Hippocampal formation (tissue), 2 donors: ENCODE measurements at places on chromosomes 4 and X.

GRCh38 chr4:32207456-32207855, 1487.3 kb downstream of the PCDH7 start:
- no peak for DNase-seq

- DNase-seq, result no peak
These were observed 566 bp downstream of the LARP7 start for GRCh38 chr4:112637552-112637866.

DNA sequence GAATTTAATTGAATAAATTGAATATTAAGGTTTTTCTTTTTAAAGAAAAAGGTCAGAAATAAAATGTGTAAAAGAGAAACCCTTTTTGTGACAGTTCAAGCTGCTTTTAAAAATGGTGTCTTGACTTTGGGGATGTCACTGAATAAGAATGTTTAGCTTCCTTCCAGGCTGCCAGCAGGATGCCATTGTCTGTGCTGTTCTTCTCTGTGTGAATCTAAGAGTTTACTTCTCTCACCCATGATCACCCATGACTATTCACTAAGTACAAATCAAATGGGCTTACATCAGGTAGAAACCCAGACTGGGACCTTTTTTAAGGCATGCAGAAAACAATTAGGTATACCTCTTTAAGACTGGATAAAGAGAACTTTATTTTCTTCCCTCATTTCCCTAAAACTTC, 115.3 kb downstream of the DACH2 start:
- no peak for DNase-seq

GRCh38 chrX:16205840-16206239, 38.6 kb downstream of the MAGEB17 start:
- DNase-seq, result no peak

GRCh38 chr4:14095831-14096230, 468.3 kb upstream of the BOD1L1 start:
- no peak for DNase-seq

DNA sequence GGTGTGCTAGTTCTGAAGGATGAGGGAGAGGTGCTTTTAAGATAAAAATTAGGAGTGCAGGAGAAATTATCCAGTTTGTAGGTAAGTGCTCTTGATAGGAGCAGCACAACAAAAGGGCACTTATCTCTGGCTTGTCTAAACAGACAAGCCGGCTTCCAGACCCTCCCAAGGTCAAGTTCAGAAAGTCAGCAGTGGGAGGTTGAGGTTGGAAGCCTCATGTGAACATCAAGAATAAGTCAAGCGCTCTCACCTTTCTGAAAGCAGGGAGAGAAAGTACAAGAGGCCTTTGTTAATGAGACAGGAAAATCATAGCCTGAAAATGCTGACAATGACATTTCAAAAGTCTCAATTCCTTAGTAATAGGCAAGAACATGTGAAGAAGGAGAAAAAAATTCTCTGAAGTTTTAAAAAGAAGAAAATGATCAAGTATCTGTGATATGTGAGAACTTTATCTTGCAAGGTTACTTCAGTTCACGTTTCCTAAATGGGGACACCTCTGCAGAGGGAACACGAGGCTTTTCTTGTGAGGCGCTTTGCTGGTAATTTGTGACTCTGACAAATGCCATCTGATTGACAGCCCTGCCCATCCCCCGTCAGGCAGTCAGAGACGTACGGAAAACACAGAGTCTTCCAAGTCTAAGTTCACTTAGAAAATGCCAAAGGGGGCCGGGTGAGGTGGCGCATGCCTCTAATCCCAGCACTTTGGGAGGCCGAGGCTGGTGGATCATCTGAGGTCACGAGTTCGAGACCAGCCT, 62.2 kb downstream of the TIGD2 start:
- DNase-seq, result no peak

DNA sequence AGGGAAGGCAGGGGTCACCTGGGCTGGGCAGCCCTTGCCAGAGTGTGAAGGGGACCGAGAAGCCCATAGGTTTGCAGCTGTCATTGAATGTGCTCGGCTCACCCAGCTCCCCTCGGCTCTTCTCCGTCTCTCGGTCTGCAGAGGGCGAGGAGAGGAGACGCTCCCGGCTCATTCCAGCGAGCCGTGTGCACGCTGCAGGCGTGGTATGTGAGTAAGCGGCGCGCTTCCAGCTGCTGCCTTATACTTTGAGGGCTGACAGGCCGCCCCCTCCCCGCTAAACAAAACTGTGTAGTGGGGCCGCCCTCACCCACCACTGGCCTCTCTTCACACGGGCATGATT, 23.0 kb upstream of the BCORL1 start:
- no peak for DNase-seq

DNA sequence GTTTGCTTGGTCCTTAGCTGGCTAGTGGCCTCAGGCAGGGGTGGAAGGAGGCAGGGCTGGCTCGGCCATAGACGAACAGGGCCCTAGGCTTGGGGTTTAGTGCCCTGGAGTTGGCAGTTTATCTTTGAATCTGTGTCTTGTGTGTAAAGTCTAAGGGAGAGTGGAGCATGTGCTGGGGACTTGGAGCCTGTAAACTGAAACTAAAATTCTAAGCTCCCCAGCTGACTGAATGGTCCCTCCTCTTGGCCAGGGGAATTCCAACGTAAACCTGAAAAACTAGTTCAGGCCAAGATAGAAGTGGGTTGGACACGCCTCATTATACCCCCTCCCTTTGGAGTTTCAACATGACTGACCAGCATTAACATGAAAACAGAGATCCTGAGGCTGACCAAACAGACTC, 46.1 kb upstream of the GPR78 start:
- DNase-seq, result no peak

DNA sequence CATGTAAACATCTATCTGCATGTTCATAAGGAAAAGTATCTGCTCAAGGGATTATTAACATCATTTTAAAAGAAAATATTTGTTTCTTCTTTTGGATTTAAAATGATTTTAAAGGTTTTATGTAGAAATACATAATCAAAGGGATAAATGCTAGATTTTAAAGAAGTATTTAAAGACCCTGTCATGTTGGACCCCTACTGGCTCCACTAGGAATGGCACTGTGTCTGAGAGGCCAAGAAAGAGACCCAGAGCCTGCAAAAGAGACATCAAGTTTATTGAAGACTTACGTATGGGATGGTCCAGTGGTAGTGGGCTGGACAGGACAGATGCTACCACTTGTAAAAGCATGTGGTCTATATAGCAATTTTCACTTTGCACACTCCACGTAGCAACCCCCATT, 78.7 kb upstream of the PCDH18 start:
- no peak for DNase-seq

DNA sequence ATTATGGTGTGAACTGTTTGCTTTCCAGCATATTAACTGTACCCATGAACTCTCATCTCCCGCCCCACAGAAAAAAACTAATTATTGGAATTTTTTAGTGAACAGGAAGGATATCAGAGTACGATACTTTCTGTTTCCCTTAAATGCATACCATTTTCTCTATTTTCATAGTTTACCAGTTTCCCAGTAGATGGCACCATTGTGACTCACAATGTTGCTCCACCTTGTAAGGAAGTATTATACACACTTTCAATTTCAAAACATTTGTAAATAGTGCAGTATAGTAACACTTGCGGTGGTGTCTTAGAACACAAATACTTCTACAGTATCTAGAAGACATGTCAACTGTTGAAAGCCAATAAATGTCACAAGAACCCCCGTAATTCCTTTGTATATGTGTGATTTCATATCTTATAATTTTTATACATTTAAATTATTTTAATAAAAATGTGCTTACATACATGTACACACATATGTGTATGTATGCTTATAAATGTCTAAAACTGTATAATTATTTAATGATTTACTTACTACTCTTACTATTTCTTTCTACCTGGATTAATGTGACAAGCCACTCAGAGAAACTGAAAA, 167.3 kb downstream of the SLIT2 start:
- DNase-seq, result no peak

DNA sequence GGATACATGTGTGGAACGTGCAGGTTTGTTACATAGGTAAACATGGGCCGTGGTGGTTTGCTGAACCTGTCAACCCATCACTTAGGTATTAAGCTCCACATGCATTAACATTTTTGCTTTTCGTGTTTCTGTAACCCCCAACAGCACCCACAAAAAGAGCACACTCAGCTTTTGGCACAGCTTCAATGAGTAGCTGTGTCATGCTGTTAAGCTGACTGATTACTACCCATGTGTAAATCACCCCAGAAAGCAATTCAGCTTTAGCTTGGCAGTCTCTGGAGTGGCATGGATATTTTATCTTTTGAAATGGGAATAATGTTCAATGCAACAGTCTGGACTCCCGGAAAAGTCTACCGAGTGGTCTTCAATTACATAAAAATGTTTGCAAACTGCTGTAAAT, 734.3 kb downstream of the STIM2 start:
- no peak for DNase-seq

- no peak for DNase-seq
These were observed 59.8 kb downstream of the ACOX3 start for GRCh38 chr4:8380511-8381415.

DNA sequence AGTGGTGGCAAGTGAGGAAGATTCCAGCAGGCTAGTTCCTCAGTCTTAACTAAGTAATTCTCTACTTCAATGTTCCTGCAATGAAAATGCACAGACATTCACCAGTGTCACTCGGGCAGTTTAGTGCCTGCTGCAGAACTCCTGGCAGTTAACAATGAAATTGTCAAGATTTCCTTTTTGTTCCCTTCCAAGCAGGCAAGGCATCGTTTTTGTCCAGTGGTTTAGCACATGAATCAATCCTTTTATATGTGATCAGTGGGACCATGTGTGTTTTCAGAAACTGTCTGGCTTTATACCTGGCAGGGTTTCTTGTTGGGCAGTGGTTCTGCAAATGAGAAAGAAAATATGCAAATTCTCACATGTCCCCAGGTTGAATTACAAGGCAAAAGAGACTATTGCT, 122.2 kb downstream of the GBA3 start:
- no peak for DNase-seq

GRCh38 chr4:72063726-72064125, 31.9 kb downstream of the NPFFR2 start:
- no peak for DNase-seq

DNA sequence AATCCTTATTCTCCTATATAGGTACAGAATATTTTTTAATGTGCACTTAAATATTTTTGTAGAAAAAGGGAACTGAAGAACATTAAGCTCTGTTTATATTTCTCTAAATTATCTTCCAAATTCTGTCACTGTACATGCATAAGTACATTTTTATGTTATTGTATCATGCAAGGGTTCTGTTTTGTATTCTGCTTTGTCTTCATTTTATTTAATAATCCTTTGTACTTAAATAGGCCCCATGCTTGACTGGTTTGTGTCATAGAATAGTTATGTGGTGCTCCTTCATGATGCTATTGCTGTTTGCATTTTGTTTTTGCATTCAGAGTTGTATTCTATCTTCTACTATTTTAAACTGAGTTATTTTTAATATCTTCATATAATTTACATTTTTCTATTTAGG, 111.9 kb upstream of the EDNRA start:
- no peak for DNase-seq

DNA sequence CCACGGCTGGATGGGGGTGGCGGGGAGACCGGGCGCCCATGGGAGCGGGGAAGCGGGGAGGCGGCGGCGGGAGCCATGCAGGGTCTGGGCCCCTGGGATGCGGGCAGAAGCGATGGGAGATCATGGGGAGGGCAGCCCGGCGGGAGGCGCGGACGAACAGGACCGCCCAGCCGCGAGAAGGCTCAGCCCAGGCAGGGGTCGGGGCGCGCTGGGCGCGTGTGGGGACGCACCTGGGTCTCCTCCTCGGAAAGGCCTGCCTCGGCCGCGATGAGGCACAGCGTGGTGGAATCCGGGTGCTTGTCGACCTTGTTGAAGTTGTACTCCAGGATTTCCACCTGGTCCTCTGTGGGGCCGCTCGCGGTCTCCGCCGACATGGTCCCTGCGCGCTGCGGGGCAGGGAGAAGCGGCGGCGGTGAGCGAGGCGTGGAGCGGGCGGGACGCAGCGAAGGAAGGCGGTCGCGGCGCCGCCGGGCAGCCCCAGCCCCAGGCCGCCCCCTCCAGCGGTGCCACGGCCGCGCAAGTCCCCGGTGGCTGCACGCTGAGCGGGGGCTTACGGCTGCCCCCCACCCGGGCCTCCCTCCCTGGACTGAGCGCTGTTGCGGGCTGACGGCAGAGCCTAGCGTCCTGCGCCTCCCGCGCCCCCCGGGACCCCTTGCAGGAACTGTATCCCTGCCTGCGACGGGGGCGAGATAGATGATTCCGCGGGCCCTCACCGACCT, 25.3 kb downstream of the HOPX start:
- no peak for DNase-seq

DNA sequence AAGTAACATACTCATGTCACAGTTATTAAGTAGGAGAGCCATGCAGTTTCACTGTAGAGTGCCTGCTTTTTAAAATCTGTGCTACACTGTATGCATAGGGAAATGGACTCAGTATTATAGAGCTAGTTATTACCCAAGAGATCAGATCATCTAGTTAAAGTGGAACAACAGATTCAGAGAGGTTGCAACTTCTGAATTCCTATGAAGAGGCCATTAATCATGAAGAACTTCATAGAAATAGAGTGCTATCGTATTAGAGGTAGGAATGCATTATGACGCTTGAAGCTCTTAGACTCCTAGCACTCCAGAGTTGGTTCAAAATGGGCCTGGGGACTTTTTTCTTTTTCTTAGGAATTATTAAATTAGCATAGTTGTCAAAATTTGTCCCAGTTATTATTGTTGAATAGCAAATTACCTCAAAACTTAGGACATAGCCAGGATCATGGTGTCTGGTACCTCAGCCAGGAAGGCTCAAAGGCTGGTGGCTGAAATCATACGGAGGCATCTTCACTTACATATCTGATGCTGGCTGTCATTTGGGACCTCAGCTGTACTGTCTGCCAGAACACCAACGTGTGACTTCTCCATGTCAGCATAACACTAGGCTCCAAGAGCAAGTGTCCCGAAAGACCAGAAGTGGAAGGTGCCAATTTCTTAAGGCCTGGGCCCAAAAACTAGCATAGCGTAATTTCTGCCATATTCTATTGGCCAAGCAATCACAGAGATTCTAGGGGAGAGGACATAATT, 125.7 kb downstream of the STAG2 start:
- DNase-seq, result no peak

GRCh38 chr4:24644983-24645764, 60.8 kb upstream of the DHX15 start:
- DNase-seq, result no peak

DNA sequence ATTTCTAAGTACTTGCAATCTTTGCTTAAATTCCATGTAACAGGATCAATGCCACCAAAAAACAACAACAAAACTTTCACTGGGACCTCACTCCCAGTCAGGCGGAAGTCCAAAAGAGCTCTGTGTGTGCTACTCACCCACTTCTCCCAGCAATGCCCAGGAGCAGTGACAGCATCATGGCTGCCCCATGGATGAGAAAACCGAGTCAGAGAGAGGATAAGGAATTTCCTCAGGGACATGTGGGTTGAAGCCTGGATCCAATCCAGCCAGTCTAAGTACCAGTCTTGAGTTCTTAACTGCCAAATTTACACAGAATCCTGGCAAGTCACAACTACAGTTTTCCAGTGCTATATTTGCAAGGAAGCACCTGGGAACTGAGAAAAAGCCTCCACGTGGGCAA, 64.5 kb downstream of the STX18 start:
- no peak for DNase-seq

GRCh38 chr4:138890891-138891570, 124.5 kb upstream of the NOCT start:
- no peak for DNase-seq

GRCh38 chr4:76957004-76957738, 7.6 kb downstream of the SEPTIN11 start:
- no peak for DNase-seq
